ENCODE measurements at places on chromosomes 4 and X. TPM values are rescaled to one million over a fixed set of nuclear protein-coding genes. Genes with fewer than 3 reads are reported as not detected.

Gene UGT2B15
- total RNA-seq, result not detected

Gene GNRHR
- total RNA-seq, result not detected

Gene NXT2
- 14.5 TPM for total RNA-seq

Gene CXorf65
- total RNA-seq, result 20.7 TPM

Gene FANCB
- total RNA-seq, result 21.8 TPM

Gene KLHL15
- total RNA-seq, result 11.8 TPM

Gene KDR
- not detected for total RNA-seq

Gene BMP15
- total RNA-seq, result not detected

Gene ABCG2
- total RNA-seq, result not detected

Gene TKTL2
- total RNA-seq, result not detected
